ENCODE measurements at places on chromosomes 11 and 22.
A peak's percentile ranks its signal among the peaks of the same experiment; 100 is the strongest.

DNA sequence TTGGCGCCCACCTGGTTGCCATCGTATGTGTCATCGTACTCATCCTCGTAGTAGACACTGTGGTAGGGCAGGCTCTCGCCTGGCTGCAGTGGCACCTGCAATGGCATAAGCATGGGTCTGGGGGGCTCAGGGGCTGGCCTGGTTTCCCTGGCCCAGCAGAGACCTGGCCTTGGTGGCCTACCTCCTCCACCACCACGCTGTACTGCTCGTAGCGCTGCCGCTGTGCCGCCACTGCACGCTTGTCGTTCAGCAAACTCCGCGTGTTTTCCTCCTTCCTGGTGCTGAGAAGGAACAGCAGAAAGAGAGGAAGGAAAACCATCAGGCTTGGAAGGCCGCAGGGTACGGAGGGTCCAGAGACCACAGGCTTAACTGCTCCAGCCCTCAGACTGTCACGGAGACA is 26.2 kb downstream of the UQCR10 start:
- DNase-seq = no peak

DNA sequence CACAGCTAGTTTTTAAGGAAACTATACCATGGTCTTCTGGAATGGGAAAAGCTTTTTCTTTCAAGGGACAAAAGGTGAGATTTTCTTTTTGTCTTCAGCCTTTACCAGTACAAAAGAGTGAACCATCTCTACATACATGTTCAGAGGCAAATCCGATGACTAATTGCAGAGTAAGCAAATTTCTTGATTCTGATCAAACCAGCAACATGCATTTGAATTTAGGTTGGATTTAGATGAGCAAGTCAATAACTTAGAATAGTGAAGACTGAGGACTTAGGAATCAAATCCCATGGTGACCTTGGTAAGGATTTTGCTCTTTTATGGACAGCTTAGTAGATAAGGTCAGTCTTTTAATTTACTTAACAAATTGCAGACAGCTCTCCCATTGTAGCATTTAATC is 65.9 kb upstream of the BLID start:
- DNase-seq = no peak

DNA sequence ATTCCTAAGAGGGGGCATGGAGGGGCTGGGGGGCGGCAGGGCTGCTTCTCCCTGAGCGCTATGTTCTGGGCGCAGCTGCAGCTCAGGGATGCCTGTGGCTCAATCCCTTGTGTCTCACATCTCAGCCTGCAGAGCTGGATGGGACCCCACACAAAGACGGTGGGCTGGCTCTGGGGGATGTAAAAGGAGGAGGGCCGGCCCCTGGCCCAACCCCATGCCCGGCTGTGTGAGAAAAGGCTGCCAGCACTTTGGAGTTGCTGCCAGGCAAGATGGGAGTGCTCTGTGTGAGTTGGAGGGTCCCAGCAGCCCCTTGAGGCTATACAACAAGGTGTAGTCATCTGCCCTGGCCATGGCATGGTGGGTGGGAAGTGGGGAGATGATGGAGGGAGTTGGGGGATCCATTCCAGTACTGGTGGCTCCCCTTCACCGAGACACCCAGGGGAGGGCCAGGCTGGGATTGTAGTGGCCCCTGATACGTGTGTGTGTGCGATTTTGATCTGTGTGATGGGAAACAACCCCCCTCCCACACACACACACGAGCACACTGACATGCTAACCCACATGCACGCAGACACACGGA is 1.3 kb upstream of the TBX10 start:
- DNase-seq = no peak

DNA sequence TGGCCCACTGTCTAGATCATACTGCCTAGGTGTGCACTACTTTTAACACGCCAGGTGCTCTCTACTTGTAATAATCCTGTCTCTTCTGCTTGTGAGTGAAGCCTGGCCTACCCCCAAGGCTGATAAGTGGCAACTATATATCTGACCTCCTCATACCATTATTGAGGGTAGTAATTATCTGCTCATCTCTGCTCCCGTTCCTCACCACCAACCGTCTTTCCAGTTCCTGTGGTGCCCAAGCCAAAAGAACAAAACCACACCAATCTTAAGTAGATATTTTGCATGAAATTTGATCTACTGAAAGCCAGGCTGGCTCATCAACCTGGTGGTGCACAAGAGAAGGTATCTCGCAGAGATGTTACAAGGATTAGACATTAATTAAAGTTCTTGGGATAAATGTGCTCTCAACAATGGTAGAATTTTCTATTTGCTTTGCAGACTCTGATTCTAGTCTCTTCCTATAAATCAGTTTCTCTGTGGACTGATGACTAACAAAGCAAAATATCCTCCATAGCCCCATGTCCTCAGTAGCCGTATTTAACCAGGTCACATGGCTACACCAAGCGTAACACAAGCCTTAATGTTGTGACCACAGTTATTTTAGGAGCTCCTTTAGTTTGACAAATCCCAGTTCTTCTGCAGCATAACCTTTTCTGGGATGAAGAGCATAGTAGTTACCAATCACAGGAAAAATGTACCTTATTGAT is 267.2 kb downstream of the NTM start:
- no peak for DNase-seq

- peak; percentile 58 for DNase-seq
Observed at GRCh38 chr11:114159802-114160632, 100.5 kb downstream of the ZBTB16 start.

Measured in activated naive CD4-positive, alpha-beta T cell (primary cell).